ENCODE measurements at places on chromosomes 12 and 14.

DNA sequence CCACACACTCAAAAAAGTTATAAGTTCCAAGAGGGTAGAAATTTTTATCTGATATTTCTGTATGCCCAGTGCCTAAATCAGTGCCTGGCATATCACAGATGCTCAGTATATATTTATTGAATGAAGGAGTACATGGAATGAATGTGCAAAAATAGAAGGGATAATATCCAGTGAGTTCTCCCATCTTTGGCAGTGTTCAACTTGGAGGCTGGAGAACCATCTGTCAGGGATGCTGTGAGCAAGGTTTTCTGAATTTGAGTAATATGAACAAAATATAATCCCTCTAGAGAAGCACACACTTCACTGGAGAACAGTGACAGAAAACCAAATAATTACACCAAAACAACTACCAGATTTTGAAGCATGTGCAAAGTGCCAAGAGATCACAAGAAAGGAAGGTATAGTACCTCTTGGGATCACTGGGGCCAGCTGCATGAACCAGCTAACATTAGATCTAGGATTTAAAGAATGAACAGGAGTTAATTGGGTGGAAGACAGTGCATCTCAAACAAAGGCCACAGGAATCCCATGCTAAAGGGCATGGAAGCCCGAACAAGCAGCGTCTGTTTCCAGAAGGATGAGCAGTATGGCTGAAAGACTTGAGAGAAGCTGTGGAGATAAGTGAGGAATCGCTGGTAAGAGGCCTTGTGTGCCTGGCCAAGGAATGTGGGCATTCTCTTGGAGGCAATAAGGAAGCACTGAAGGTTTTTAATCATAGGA, 11.5 kb downstream of the SLC8A3 start:
- no peak for DNase-seq

- DNase-seq, result no peak
Measured at GRCh38 chr12:38977132-38977531, 71.7 kb upstream of the CPNE8 start.

DNA sequence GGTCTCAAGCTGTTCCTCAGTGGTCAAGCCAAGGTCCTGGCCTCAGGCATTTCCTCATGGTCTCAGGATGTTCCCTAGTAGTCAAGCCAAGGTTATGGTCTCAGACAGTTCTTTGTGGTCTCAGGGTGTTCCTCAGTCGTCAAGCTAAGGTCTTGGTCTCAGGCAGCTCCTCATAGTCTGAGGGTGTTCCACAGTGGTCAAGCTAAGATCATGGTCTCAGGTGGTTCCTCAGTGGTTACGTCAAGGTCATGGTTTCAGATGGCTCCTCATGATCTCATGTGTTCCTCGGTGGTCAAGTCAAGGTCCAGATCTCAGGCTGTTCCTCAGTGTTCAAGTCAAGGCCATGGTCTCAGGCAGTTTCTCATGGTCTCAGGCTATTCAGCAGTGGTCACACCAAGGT, 540.1 kb downstream of the VRK1 start:
- DNase-seq, result no peak

- no peak for DNase-seq
Measured at GRCh38 chr14:23310546-23310945, 3.9 kb downstream of the BCL2L2 start.

DNA sequence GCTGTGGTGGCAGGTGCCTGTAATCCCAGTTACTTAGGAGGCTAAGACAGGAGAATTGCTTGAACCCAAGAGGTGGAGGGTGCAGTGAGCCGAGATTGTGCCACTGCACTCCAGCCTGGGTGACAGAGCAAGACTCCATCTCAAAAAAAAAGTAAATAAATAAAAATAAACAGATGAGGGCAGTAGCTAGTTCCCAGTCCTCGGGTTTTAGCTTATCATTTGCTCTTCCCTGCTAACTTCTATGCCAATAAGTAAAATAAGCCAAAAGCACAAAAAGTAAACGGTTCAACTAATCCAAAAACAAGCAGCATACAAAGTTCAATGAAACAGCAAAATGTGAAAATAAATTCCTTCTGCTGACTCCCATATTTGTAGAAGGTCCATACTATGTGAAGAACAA, 133.0 kb upstream of the TMCC3 start:
- no peak for DNase-seq

DNA sequence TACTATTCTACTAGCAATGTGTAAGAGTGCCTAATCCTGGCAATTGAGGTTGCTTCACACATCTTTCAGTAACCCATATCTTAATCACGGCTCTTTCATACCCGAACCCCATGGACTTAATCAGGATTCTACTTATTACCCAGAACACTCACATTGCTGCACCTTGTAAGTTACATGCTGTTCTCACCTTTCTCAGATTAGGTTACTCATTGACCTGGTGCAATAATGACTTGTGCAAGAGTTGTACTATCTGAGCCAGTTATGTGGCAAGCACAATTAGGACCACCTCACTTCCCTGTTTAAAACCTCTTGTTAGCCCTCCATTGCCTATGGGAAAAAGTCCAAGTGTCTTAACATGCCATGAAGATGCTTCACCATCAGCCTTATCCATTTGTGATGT, 306.7 kb upstream of the E2F7 start:
- no peak for DNase-seq

- no peak for DNase-seq
Measured at GRCh38 chr12:17381211-17381610, 708.8 kb downstream of the RERGL start.

GRCh38 chr12:109449845-109450532, 27.1 kb downstream of the KCTD10 start:
- no peak for DNase-seq
